ENCODE measurements at places on chromosomes 12 and 14.

DNA sequence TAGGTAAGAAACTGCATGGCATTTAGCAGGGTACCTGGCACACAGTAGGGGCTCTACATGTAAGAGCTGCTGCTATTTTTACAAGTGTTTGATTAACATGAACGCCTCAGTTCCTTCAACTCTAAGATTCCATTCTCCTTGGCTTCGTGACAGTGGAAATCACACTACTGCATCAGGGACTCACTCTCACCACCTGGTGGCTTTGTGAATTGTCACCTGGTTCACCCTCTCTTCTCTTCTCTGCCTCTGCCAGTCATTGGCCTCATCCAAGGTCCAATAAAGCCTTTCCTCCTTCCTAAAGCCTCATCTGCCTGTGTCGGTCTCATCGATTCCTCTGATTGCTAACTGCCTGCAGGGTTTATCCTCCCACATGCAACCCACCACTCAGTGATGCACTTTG is 476.4 kb downstream of the VRK1 start:
- no peak for DNase-seq

DNA sequence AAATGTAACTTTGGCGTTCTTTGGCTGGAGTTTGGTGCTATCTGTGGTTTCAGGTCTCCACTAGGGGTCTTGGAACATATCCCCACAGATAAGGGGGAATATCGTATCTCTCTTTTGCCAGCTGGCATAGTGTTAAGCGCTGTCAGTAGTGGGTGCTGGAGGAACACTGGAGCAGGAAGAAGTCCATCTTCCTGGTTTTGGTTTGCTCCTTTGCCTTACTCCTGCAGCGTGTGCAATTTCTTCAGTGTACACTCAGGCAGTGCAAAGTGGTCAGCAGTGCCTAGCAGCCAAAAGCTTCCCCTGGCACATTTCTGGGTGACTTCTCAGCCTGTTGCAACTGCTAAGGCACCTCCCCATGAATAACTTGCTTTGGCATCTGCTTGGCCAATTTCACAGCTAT is 11.7 kb upstream of the RIPK3 start:
- no peak for DNase-seq

- DNase-seq = no peak
Measured at GRCh38 chr12:4439736-4440135, 5.9 kb downstream of the FGF6 start.

DNA sequence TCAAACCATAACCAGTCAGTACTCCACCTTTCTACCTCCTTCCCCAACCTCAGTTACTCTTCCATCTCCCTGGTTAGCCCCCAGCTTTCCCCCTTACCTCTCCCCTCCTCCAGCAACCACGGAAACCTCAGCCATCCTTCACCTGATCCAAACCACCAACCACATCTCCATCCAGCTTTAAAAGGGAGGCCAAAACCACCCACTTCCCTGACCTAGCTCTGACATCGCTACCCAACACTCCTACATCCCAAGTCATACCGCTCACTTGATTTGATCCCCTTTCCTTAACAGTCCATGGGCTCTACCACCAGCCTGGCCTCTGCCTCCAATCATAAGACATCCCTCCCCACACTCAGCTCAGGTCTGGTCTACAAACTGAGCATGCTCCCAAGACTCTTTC is 1.5 kb downstream of the RAB35 start:
- no peak for DNase-seq

DNA sequence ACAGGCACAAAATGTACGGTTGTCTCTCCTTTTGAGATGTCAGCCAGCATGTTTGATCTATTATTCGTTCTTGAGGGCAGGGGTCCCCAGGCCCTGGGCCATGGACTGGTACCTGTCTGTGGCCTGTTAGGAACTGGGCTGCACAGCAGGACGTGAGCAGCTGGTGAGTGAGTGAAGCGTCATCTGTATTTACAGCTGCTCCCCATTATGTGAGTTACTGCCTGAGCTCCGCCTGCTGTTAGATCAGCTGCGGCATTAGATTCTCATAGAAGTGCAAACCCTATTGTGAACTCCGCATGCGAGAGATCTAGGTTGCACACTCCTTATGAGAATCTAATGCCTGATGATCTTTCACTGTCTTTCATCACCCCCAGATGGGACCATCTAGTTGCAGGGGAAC is 41.4 kb upstream of the SCN8A start:
- DNase-seq = no peak

- no peak for DNase-seq
Measured at GRCh38 chr12:954741-955140, 5.2 kb upstream of the RAD52 start.

GRCh38 chr14:61577506-61577931 is 117.8 kb upstream of the HIF1A start:
- no peak for DNase-seq

- peak; percentile 90 for DNase-seq
Measured at GRCh38 chr12:67925077-67925476, 64.2 kb upstream of the IFNG-AS1 start.

GRCh38 chr12:120229071-120229486 is 28.2 kb upstream of the RPLP0 start:
- DNase-seq = peak; percentile 9

DNA sequence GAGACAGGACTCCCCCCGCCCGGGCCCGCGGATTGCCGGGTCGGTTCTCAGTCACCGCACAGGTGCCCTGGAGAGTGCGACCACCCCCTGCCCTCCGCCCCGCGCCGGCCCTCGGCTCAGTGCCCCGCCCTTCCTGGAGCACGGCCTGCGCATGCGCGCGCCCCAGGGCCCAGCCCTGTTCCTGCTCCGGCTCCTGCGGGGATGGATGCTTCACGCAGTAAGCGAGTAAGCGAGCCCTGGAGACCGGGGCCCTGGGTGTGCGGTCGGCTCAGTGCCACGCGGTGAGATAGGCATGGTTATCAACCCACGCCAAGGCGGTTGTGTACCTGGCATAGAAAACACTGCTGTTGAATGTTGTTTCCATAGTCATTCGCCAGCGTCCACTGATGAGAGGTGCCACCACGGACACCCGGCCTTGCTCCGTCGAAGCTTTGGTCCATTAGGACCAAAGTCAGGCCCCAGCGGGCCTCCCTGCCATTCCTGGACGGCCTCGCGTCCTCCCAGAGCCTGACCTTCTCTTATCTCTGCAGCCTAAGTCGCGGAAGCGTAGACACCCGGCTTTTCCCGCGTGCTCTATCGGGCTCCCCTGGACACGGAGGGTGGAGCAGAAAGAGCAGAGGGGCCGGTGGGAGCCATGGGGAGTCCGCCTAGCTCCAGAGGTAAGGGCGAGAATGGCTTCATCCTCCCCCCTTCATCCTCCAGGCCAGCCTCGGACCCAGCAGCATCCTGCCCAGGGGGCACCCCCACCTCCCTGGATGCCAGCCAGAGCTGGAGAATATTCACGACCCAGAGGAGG is 90.6 kb downstream of the PAPOLA start:
- no peak for DNase-seq

DNA sequence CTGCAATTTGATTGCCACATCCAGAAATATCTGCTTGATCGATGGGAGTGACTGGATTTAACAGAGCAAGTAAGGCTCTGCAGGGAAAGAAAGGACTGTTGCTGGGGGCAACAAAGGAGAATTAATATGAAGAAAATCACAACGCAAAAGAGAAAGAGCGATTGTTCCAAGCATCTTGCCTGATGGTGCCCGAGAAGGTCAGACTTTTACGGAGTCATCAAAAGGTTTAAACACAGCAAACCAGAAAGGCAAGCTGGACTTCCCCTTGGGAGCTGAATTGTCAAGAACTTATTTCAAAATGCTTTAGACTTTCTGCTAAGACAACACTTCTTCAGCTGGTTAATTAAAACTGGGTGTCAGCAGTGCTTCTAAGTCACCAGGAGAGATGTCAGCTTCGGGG is 791.5 kb downstream of the MED13L start:
- no peak for DNase-seq

- DNase-seq = no peak
Measured at GRCh38 chr14:92973798-92974372, 50.9 kb downstream of the CHGA start.

DNA sequence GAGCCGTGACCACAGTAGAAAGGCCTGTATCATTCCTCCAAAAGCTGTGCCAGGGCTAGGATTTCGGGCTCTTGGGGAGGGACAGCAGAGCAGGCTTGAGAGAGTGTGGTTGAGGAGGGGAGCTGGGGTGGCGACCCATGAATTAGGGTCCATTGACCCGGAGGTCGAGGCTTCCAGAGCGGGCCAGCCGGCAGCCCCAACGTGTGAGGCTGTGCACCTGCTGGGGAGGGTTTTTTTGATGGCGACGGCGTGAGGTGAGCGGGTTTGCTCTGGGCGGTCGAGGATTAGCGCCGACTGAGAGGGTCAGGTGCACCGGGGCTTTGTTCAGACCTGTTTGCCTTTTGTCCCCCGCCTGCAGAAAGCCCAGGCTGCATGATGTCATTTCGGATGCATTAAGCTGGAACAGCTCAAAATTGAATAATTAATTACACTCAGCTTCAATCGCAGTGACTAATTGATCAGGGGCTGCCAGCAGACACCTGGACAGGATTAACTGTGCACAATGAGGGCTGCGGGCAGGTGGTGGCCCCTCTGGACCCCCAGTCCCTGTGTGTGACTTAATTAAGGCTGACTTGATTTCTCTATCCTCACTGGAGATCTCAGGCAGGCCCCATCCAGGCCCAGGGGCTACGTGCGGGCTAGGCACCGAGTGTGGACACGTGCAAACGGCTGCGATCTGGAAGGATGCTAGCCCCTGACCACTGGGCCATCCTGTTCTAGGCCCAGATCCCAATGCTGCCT is 42.1 kb upstream of the MEG3 start:
- DNase-seq = no peak
